ENCODE measurements at places on chromosomes 13 and 19. TPM values are rescaled to one million over a fixed set of nuclear protein-coding genes. Genes with fewer than 3 reads are reported as not detected.

DNA sequence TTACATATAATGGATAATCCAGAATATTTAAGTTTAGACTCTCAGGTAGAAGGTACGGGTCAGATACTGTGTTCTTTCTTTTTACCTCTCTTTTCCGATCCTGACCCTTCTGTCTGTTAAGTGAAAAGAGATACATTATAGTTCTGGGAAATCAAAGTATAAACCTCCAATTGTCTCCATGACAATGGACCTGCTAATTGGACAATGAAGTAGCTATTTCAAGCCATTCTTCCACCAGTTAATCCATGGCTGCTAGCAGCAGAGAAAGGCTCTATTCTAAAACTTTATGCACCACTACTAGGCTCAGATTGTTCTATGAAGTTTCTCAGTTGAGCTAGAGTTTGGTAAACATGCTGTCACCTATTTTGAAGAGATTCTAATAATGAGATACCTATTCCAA lies 8.3 kb upstream of the NBEA start:
- no peak for DNase-seq

- no peak for DNase-seq
Measured at GRCh38 chr19:688214-688613, 7.0 kb downstream of the PRSS57 start.

DNA sequence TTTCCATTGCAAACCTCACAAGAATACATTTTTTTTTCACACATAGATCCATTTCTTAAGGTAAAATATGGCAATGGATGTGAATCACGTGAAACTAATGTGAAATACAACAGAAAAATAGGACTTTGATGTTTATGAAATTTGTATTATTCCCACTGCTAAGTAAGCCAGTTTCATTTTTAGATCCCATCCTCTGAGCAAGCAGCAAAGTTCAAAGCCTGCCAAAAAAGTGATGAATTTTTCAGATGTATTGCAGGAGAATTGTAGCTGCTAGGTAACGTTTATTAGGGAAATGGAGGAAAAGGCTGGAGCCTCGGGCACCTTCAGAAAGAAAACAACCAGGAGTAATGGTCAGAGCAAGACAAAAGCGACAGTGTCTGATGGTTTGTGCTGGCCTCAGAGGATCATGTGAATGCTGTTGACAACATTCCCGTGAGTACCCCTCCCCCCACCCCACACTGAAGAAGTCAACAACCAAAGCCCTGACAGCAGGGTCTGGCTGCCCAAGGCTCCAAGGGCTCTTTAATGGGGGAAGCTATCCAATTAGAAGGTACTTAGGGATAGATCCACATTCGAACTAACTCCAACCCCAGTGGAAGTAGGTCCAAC lies 95.5 kb downstream of the OXGR1 start:
- DNase-seq = no peak

- no peak for DNase-seq
Measured at GRCh38 chr19:53140351-53140750, 7.6 kb upstream of the ZNF415 start.

- DNase-seq = no peak
Measured at GRCh38 chr19:3333020-3333583, 33.3 kb upstream of the NFIC start.

DNA sequence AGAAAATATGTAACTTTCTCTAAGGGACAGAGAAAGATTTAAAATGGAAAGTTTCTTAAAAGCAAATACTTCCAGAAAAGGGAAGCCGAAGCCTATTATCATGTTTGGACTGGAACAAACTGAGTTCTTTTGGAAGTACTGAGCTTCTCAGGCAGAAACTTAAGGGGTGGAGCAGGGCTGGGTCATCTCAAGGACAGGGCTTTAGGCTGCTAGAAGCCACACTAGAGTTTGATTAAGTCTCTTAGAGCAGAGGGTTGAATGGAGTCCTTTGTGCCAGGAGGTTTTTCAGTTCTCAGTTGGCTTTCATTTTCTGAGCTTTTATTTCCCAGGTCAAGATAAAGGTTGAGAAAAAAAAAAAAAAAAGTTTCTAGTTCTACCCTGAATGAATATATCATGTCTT lies 432.7 kb downstream of the SLITRK5 start:
- no peak for DNase-seq

DNA sequence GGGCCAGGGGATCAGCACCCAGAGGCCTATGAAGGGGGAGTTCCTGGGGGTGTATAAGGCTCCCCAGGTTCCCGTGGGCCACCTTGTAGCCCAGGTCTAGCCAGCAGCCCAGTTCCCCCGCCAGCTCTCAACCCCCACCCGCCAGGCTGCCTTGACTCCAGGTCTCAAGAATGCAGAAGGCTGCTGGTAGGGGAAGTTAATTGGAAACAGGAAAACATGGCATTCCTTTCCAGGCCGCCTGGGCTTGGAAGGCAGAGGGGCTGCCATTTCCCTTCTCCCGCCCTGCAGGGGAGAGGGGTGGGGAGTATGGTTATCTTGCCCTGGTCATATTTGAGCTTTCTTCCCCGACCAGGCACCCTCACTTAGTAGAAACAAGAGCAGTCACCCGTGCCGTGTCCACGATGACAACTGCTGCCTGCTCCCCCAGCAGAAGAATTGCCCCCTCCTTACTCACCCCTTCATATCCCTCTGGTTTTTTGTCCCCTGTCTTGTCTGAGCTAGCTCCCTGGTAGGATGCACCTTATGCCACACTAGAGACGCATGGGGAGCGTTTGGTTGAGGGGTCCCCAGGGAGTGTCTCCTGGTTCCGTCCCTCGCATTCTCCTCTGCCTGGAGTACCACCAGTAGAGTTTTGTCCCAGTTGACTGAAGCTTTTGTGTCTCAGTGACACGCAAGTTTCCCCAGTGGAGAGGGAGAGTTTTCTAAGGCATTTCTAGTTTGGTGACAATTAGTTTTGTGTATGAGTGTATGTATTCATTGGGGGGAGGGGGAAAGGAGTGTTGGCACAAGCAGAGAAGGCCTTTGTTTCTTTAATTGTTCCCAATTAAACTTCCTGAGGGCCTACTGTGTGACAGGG lies 4.5 kb downstream of the BICRA start:
- no peak for DNase-seq

- no peak for DNase-seq
Measured at GRCh38 chr13:69820180-69820579, 287.4 kb upstream of the ATXN8OS start.

- DNase-seq = no peak
Measured at GRCh38 chr19:44303976-44304568, 753 bp downstream of the ZNF235 start.

- peak; percentile 49 for DNase-seq
Measured at GRCh38 chr19:50909240-50910070, 1.7 kb downstream of the KLK4 start.

- no peak for DNase-seq
Measured at GRCh38 chr13:42021851-42022250, 26.6 kb upstream of the DGKH start.

GRCh38 chr13:84946192-84946591 lies 853.0 kb downstream of the SLITRK6 start:
- DNase-seq = no peak

DNA sequence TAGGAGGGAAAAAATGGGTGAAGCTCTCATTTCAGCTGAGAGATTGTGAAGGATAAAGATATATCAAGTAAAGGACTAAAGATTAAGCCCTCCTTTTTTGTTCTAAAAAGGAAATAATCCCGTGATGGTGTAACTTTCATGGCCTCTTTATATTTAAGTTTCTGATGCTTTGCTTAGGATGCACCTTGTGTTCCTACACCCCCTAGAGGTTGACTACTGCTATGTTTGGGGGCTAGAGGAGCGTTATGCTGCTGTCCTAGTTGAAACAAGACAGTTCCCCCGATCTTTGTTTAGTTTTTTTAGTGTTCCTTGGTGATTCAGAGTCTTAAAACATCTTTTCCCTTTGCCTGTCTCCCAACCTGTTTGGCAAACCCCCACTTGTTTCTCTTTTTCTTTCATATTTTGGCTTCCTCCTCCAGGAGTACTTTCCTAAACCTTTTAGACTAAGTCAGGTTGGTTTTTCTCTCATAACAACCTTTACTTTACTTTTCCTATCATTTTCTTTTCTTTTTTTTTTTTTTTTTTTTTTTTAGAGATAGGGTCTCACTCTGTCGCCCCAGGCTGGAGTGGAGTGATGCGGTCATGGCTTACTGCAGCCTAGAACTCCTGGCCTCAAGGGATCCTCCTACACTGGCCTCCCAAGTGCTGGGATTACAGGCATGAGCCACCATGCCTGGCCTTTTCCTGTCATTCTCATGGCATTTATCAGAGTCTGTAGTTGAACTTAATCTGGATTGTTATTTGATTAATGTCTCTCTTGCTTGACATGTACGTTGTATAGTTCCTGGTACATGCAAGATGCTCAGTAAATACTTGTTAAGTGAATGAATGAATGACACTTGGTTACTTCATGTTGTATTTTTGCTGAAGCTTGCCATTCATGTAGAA lies 2.8 kb downstream of the UBA2 start:
- DNase-seq = no peak

- no peak for DNase-seq
Measured at GRCh38 chr13:60329221-60329923, 67.6 kb upstream of the TDRD3 start.

DNA sequence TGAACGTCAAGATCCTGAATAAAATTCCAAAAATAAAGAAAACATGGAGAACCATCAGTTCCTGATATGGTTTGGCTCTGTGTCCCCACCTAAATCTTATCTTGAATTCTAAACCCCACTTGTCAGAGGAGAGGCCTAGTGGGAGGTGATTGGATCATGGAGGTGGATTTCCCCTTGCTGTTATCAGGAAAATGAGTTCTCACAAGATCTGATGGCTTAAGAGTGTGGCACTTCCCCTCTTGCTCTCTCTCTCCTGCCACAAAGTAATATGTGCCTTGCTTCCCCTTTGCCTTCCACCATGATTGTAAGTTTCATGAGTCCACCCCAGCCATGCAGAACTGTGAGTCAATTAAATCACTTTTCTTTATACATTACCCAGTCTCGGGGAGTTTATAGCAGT lies 827.4 kb downstream of the GPC5 start:
- DNase-seq = no peak

GRCh38 chr13:32092496-32092895 lies 60.9 kb downstream of the FRY start:
- DNase-seq = no peak

- DNase-seq = no peak
Measured at GRCh38 chr13:77717508-77717907, 20.0 kb downstream of the SLAIN1 start.

DNA sequence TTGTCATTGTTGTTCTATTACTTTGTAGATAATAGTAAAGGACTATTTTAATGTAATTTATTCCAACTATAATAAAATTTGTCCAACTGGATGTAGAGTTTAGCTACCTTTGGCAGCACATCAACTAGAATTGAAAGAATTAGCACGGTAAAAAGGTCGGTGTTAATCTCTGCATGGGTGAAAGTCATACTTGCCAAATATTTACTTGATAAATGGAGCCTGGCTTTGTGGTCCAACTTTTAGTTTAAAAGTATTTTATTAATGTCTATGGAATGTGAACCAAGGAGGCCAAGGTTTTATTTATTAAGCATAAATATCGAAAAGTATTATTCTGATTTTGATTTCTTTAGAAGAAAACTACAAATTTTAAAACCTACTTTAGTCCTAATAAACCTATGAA lies 1389.0 kb downstream of the PCDH9 start:
- no peak for DNase-seq

DNA sequence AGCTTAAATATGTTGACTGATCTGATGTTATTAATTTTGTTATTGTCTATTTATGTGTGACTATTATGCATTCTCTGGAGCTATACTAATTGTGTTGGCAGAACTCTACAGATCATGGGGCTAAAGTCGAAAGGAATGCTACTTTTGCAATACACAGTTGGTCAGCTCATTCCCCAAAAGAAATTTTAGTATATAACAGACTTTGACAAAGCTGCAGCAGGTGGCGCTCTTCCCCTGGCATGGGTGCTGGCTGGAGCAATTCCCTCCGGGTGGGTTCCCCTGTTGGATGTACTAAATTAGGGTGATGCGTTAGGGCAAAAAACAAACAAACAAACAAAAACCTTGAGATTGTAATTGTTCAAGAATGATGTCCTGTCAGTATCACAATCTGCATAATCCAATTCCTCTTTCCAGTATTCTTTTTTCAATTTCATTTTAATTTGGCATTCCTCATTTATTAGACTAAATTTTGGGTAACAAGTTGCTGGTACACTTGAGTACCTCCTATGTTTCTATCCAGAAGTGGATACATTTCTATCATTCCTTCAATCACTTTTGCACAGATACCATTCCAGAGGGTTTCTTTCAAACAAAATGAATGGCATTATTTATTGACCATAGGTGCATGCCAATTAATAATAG lies 322.8 kb upstream of the EDNRB start:
- no peak for DNase-seq

Gene KCNC3
- total RNA-seq = 22.4 TPM

GRCh38 chr13:35512271-35512920 lies 35.9 kb upstream of the MAB21L1 start:
- DNase-seq = no peak

DNA sequence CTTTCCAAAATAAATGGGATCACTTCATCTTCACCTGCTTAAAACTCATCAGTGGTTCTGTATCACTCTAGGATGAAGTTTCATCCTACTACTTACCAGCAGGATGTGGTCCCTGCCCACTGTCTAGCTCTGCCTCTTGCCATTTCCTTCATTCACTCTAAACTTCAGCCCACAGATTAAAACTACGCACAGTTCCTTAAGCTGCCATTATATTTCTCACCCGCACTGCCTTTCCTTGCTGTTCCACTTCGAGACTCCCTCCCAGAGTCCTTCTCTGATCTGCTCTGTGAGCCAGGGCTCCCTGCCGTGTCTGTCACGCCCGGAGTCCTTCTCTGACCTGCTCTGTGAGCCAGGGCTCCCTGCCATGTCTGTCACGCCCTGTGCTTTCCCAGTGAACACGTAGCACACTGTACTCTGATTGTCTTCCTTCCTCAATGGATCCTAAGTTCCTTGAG lies 52.0 kb upstream of the NPAS1 start:
- no peak for DNase-seq

GRCh38 chr19:20416661-20417060 lies 148.9 kb downstream of the ZNF737 start:
- DNase-seq = no peak

- no peak for DNase-seq
Measured at GRCh38 chr13:19606152-19606551, 27.3 kb upstream of the MPHOSPH8 start.

Gene C13orf42
- total RNA-seq = not detected

Gene OR10H1
- total RNA-seq = 0.60 TPM

Gene THOP1
- 45.2 TPM for total RNA-seq

Gene ZNF222
- 4.9 TPM for total RNA-seq

DNA sequence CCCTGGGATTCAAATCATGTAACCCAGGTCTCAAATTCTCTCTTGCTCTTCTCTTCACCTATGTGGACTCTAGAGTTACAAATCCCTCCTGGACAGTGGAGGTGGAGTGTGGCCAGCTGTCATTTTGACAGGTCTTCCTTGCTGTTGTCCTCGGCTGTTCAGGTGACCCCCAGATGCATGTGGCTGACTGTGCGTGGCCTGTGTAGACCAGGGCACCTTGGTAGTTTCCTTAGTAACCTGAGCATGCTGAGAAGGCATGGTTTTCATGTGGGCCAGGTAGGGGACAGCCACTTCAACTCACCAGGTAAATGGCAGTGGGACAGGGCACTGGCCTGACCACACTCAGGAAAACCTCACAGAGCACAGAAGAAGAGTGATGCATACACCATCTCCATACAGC lies 155.0 kb upstream of the TSHZ3 start:
- no peak for DNase-seq

- no peak for DNase-seq
Measured at GRCh38 chr19:21109116-21109515, 27.1 kb downstream of the ZNF714 start.

Gene ABHD13
- total RNA-seq = 11.6 TPM

Gene CYP2F1
- total RNA-seq = not detected
